ENCODE measurements at places on chromosomes 2 and 18. TPM values are rescaled to one million over a fixed set of nuclear protein-coding genes. Genes with fewer than 3 reads are reported as not detected.

LRATD1 gene
- total RNA-seq: 41.8 TPM

KIF5C gene
- total RNA-seq: 0.09 TPM

EFHD1 gene
- total RNA-seq: 10.1 TPM

ACTR1B gene
- 57.8 TPM for total RNA-seq

IL1A gene
- total RNA-seq: 3.3 TPM

C1QL2 gene
- total RNA-seq: not detected

DNA sequence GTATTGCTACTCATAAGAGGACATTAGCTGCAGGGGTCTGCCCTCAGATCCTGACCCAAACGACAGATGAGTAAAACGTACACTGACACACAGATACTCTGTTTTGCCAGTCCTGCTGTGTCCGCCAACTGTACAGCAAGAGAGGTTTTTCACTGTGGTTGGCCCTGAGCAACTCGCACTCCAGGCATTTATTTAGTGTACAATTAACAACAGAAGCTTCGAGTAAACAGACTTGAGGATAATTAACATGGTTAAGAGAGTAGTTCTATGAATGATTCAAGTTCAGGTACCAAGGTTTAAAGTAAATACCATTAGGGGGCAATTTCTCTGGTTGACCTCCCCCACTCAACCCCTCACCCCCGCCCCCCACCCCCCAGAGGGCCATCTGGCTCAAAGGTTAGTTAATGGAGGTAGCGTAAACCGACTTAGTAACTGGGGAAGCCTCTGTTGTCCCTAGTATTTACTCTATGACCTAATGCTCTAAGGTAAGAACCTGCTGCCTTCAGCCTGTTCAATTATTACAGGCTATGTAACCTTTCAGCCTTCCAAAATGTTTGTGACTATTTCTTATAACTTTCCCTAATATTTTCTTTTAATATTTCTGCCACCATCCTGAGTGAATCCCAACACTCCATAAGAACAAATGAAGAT is 103.9 kb upstream of the XIRP2 start:
- H3K4me1 ChIP-seq: no peaks in the 10 kb centered on the region
- no peak overlapping the region for H3K4me3 ChIP-seq
- no peaks in the 10 kb centered on the region for H3K27me3 ChIP-seq
- no peak overlapping the region for H3K27ac ChIP-seq
- no peaks in the 10 kb centered on the region for H3K36me3 ChIP-seq

GRCh38 chr2:53600815-53601214 is 166.8 kb upstream of the CHAC2 start:
- H3K4me3 ChIP-seq: no peak overlapping the region
- no peak overlapping the region for H3K27ac ChIP-seq
- no peaks in the 10 kb centered on the region for H3K4me1 ChIP-seq
- DNase-seq: no peak
- H3K36me3 ChIP-seq: no peaks in the 10 kb centered on the region

DNA sequence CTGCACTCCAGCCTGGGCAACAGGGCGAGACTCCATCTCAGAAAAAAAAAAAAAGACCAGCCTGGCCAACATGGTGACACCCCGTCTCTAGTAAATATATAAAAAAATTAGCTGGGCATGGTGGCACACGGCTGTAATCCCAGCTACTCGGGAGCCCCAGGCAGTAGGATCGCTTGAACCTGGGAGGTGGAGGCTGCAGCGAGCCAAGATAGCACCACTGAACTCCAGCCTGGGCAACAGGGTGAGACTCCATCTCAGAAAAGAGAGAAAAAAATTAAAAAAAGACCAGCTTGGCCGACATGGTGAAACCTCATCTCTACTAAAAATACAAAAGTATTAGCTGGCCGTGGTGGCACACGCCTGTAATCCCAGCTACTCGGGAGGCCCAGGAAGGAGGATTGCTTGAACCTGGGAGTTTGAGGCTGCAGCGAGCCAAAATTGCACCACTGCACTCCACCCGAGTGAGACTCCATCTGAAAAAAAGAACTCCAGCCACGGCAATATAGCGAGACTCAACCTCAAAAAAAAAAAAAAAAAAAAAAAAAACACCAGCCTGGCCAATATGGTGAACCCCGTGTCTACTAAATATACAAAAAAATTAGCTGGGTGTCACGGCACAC is 346.1 kb upstream of the PLGLB2 start:
- no peaks in the 10 kb centered on the region for H3K36me3 ChIP-seq
- no peaks in the 10 kb centered on the region for H3K4me1 ChIP-seq
- no peak overlapping the region for H3K4me3 ChIP-seq
- H3K27ac ChIP-seq: no peak overlapping the region

GRCh38 chr2:215949991-215950404 is 63.4 kb downstream of the MREG start:
- no peak overlapping the region for H3K27ac ChIP-seq
- H3K27me3 ChIP-seq: no peaks in the 10 kb centered on the region
- H3K4me3 ChIP-seq: no peak overlapping the region
- no peaks in the 10 kb centered on the region for H3K36me3 ChIP-seq

DNA sequence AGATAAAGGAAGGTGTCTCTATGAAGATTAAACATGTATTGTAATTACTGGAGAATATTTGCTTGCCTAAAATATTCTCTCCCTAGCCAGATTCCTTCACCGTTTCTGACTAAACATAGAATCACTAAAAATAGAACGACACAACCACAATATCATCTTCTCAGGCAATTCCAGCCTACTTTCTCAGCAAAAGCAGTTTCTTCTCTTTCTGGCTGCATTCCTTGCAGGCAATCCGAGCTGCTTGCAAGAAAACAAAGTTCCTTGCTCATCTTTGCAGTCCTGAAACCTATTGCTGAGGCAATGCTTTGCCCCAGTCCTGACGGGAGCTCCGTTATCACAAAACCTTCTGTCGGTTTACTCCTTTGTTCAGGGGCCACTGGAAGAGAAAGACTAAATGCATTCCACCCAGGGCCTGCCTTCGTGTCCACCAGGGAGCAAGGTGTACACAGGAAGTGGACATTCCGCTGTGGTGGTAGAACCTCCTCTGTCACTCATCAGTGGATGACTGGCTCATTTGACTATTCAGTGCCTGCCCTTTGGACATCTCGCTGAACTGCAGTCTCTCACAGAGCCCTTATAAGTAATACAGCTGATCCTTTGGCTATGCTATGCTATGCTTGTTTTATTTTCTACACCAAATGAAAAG is 239.2 kb upstream of the DOK6 start:
- no peaks in the 10 kb centered on the region for H3K36me3 ChIP-seq
- no peak overlapping the region for H3K4me3 ChIP-seq
- H3K27me3 ChIP-seq: no peaks in the 10 kb centered on the region
- H3K4me1 ChIP-seq: no peaks in the 10 kb centered on the region

GRCh38 chr18:79394534-79395307 is 1.0 kb upstream of the NFATC1 start:
- no peaks in the 10 kb centered on the region for H3K27me3 ChIP-seq
- H3K4me1 ChIP-seq: peaks cover 27% of the 10 kb centered on the region

DNA sequence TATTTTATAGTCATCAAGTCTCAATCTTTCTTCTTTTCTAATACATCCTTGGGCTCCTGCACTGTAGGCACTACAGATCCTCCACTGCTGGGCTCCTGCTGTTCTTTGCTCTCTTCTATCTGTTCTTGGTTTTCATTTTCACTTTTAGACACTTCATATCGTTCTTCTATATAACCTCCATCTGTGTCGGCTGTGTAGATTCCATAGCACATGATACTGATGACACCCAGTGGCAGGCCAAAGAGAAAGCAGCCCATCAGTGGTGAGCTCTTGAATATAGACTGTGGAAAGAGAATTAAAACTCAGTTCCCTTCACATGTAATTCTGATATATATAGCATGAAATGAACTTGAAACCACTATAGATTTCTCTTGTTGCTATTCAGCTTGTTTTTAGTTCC is 38.0 kb downstream of the TMX3 start:
- DNase-seq: no peak
- H3K4me3 ChIP-seq: no peak overlapping the region
- H3K4me1 ChIP-seq: no peaks in the 10 kb centered on the region
- no peaks in the 10 kb centered on the region for H3K36me3 ChIP-seq
- no peaks in the 10 kb centered on the region for H3K27me3 ChIP-seq

Measured in esophagus squamous epithelium (tissue), 5 donors.